ENCODE measurements at places on chromosomes 3 and 15.

- no peak for DNase-seq
Measured at GRCh38 chr3:153852355-153852754, 268.8 kb upstream of the ARHGEF26 start.

GRCh38 chr15:69725957-69726356 lies 273.3 kb downstream of the RPLP1 start:
- DNase-seq, result no peak

DNA sequence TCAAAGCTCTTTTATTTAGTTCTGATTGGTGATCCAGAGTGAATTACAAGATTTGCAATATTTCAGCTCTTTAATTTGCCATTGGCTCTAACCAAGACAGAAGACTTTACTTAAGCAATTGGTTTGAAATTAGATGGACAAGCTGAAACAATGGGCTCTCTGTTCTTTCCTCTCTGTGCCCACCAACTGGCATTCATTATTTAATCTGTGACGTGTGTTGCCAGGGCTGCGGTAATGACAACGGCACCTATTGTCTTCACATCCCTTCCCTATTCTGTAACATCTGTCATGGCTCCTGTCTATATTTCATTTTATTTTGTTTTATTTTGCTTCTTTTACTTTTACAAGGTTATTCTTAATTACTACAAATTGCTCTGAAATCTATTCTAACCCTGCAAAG lies 33.9 kb downstream of the PLD1 start:
- no peak for DNase-seq

- peak; percentile 93 for DNase-seq
Measured at GRCh38 chr3:8869613-8870012, 93.7 kb downstream of the RAD18 start.

GRCh38 chr3:9233814-9234600 lies 15.4 kb downstream of the SRGAP3 start:
- no peak for DNase-seq

DNA sequence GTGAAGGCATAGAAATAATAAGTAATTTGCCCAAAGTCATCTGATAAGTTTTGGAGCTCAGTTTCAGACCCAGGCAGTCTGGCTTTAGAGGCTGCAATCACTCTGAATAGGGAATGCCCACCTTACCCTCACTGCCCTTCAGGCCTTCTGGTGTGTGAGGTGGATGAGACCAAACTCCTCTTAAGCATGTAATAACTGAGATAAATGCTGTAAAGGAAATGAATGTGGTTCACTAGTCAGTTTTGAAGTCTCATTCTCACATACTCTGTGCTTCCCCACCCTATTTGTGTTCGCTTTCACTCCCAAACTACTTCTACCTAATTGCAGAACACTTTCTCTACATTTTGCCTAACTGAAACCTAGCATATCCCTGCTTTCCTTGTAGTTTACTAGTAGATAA lies 144.1 kb downstream of the FILIP1L start:
- no peak for DNase-seq

DNA sequence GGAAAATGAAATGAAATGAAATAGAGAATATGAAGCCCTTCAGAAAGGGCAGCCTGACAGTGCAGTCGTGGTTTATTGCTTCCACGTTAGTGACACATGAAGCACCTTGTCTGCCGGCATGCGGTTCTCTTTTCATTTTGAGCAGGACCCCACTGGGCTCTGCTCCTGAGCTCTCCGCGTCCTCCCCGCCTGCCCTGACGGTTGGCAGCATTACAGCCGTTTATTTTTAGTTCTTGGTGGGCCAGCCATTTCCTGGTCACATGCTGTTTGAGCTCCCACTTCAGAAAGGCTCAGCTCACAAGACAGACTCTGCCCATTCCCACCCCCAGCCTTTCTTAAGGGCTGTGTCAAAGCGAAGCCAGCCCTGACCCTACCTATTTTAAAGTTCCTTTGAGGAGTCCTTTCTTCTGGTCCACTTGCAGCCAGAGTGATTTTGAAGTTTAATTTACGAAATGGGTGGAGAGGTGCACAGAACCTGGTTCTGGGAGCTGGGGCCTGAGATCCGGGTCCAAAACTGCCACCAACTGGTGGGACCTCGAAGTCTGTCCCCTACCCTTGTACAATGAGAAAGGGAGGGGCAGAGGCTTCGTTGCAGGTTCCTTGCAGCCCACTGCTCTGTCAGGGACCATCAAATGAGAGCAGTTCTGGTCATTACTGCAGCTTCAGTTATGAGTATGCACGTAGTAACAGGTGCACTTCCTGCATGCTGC lies 60.1 kb downstream of the MGLL start:
- peak; percentile 69 for DNase-seq

DNA sequence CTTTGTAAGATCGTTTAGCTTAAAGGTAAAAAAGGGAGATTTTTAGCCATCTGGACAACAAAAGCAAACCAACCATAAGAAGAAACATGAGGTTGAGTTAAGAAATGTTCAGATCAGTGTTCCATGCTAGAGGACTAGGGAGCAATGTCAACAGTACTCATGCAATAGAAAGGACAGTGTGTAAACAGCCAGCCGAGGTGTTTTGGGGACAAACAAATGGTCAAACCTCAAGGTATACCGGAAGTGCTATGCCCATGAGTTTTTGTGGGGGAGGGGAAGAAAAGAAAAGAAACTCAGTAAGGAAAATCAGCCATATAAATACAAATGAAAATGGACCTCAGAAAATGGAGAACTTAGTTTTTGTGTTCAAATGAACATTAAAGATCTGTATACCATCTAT lies 289.5 kb upstream of the GRM7 start:
- DNase-seq, result no peak

DNA sequence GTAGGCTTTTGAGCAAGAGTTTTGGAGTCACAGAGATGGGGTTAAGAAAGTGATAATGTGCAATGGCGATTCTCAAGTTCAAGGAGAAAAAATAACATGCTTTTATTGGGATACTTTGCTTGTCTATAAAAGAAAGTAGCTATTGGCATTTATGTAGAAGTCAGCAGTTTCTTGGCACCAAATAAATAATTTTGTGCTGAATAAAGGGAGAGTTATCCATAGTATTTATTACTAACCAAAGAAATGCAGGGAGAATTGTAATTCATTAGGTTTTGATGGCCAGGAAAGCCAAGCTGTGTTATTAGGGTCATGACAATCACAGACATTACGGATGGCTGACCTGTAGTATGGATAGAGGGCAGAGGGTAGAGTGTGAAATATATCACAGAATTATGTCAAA lies 33.1 kb downstream of the BTD start:
- DNase-seq, result no peak

DNA sequence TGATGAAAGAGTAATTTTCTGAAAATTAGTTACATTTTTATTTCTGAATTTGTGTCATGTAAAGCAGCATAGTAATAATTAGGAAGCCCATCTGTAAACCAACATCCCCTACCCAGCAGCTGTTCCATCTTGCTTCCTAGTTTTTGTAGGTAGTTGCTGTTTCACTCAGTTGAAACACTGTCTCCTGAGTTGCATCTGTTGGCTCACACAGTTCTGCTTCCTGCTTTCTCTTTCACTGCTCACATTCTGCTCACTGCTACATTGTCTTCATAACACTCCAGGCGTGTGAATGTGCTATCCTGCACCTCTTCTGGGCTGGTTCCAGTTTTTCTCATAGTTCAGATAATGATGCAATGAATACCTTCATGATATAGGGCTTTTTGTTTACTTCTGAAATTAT lies 123.4 kb downstream of the EPHB1 start:
- DNase-seq, result no peak

DNA sequence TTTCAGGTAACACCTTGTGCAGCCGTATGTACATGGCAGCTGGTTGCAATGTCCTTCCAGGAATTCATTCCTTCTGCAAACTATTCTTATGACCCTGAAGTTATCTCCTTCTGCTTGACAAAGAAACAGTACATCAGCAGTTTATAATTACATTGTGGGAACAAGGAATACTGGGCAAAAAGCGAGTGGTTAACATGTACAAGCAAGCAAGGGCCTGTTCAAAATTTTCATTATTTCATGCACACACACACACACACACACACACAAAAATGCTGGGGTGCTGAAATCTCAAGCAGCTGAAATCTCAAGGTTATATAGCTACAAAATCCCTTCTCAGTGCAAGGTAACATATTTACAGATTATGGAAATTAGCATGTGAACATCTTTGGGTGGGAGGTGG lies 30.7 kb downstream of the GTPBP8 start:
- no peak for DNase-seq

GRCh38 chr3:197260491-197261163 lies 37.8 kb downstream of the DLG1 start:
- no peak for DNase-seq

DNA sequence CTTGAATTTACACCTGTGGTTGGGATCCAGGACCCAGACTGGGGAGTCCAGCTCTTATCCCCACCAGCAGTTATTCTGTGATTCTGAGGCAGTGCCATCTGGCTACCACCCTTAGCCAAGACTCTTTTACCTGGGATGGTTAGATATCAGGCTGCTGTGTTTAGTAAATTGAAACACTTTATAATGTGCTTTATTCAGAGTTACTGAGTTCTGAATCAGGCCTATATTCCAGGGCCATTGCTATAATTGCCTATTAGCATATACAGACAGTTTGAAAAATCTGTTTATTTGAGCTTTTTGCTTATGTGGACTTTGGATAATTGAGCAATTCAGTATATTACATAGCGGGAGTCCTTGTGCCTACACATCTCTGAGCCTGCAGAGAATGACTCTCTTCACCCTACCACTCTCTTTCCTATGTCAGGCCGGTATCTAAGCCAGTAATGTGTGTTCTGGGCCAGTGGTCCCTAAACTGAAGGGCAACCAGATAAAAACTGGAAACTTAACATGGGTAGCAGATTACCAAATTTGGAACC lies 45.4 kb upstream of the TRAK1 start:
- no peak for DNase-seq
